ENCODE measurements at places on chromosomes 12 and 14.

- no peak for DNase-seq
- no peak overlapping the region for H3K4me3 ChIP-seq
- H3K27ac ChIP-seq, result no peak overlapping the region
- H3K36me3 ChIP-seq, result no peaks in the 10 kb centered on the region
- H3K27me3 ChIP-seq, result no peaks in the 10 kb centered on the region
- H3K4me1 ChIP-seq, result no peaks in the 10 kb centered on the region
Observed at GRCh38 chr12:91098941-91099340, 12.4 kb downstream of the LUM start.

- no peak overlapping the region for H3K4me3 ChIP-seq
- H3K36me3 ChIP-seq, result no peaks in the 10 kb centered on the region
- no peak for DNase-seq
- peaks cover 45% of the 10 kb centered on the region for H3K27me3 ChIP-seq
- H3K27ac ChIP-seq, result no peak overlapping the region
Observed at GRCh38 chr14:30855345-30856037, 18.9 kb upstream of the COCH start.

- H3K4me1 ChIP-seq, result peaks cover 60% of the 10 kb centered on the region
- no peaks in the 10 kb centered on the region for H3K27me3 ChIP-seq
- DNase-seq, result no peak
- no peaks in the 10 kb centered on the region for H3K36me3 ChIP-seq
Observed at GRCh38 chr12:104575442-104576186, 118.9 kb downstream of the CHST11 start.

GRCh38 chr12:52579468-52580465, 6.1 kb upstream of the KRT74 start:
- no peak overlapping the region for H3K27ac ChIP-seq
- H3K4me3 ChIP-seq, result no peak overlapping the region
- H3K4me1 ChIP-seq, result peaks cover 37% of the 10 kb centered on the region
- peaks cover 40% of the 10 kb centered on the region for H3K27me3 ChIP-seq
- no peak for DNase-seq

DNA sequence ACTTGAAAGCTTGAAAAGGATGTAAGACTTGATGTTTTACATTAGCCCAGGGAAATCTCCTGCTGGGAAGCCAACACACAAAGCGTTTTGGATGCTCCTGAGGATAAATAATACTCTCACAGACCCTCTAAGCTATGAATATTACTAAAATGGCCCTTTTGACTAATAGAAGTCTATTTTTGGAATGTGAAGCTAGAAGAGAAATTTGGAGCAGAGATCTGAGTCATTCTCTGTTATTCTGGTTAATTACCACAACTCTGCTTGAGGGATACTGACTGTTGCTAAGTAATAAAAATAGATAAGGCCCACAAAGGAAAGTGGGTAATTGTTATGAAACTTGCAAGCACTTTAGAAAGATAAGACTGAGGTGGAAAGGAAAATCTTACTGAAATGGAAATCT, 346.2 kb upstream of the STXBP6 start:
- no peak for DNase-seq
- H3K36me3 ChIP-seq, result no peaks in the 10 kb centered on the region
- no peak overlapping the region for H3K27ac ChIP-seq
- H3K4me1 ChIP-seq, result no peaks in the 10 kb centered on the region

- H3K4me3 ChIP-seq, result no peak overlapping the region
- no peaks in the 10 kb centered on the region for H3K36me3 ChIP-seq
- no peaks in the 10 kb centered on the region for H3K4me1 ChIP-seq
- no peak for DNase-seq
Observed at GRCh38 chr12:67382241-67382871, 113.2 kb downstream of the CAND1 start.

GRCh38 chr12:109610523-109610922, 36.9 kb downstream of the MVK start:
- H3K36me3 ChIP-seq, result no peaks in the 10 kb centered on the region
- peaks cover 81% of the 10 kb centered on the region for H3K27me3 ChIP-seq
- no peak overlapping the region for H3K4me3 ChIP-seq
- DNase-seq, result no peak
- H3K27ac ChIP-seq, result no peak overlapping the region

DNA sequence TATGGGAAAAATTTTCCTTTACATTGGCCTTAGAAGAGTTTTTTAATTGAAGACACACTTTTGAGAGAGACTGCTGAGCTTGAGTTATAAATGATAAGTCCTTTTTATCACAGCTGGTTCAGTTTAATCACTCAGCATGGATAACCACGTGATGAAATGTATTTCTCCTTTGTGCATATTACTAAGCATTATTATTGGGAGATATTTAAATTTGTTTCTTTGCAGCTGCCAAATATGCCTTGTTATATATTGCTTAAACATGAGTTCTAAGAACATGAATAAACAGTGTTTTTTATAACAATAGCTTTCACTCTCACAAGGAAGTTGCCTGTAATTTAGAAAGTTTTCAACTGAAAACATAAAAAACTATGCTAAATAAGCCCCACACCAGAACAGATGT, 293.5 kb upstream of the LRFN5 start:
- no peaks in the 10 kb centered on the region for H3K27me3 ChIP-seq
- H3K36me3 ChIP-seq, result no peaks in the 10 kb centered on the region
- DNase-seq, result no peak
- no peak overlapping the region for H3K27ac ChIP-seq

GRCh38 chr12:89217472-89217871, 134.8 kb downstream of the DUSP6 start:
- H3K4me1 ChIP-seq, result no peaks in the 10 kb centered on the region
- no peak overlapping the region for H3K27ac ChIP-seq
- H3K4me3 ChIP-seq, result no peak overlapping the region
- no peaks in the 10 kb centered on the region for H3K27me3 ChIP-seq

DNA sequence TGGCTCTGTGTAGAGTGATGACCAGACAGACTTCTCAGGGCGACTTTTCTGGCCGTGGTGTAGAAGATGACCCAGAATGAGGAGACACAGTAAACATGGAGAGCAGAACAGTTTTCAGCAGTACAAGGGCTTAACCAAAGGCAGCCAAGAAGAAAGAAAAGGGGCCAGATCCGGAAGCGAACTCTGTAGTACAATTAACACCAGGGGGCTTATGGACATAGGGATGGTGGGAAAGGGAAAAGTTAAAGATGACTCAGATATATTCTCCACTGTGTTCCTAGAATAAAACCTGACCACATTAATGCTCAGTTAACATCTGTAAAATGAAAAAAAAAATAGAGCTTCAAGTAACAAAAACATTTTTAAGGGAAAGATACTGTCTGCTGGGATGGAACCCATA, 60.2 kb downstream of the LGR5 start:
- no peaks in the 10 kb centered on the region for H3K36me3 ChIP-seq
- no peak overlapping the region for H3K4me3 ChIP-seq
- no peaks in the 10 kb centered on the region for H3K27me3 ChIP-seq
- no peak overlapping the region for H3K27ac ChIP-seq
- no peak for DNase-seq

- no peak overlapping the region for H3K27ac ChIP-seq
- peaks cover 71% of the 10 kb centered on the region for H3K27me3 ChIP-seq
- peak; percentile 15 for DNase-seq
- peaks cover 5% of the 10 kb centered on the region for H3K36me3 ChIP-seq
- H3K4me1 ChIP-seq, result peaks cover 7% of the 10 kb centered on the region
Observed at GRCh38 chr12:27969624-27970400, 2.7 kb downstream of the PTHLH start.

DNA sequence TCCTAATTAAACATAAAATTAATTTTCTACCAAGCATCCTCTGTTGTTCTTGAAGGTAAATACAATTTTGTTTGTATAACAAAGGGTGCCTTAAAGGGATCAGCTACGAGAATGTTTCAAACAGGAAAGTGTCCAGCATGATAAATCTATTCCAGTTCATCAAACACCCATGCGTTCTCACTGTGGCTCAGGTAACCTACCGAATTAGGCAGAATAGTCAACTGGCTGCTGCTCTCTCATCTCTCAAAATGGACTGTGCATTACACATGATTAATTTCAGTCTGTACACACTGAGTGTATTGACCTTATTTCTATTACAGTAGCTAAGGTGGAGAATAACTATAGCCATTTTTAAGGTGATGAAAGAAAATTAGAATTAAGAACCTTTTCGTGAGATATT, 127.5 kb upstream of the RMST start:
- no peak overlapping the region for H3K4me3 ChIP-seq
- no peak overlapping the region for H3K27ac ChIP-seq
- no peaks in the 10 kb centered on the region for H3K4me1 ChIP-seq
- H3K27me3 ChIP-seq, result peaks cover 19% of the 10 kb centered on the region
- no peaks in the 10 kb centered on the region for H3K36me3 ChIP-seq

DNA sequence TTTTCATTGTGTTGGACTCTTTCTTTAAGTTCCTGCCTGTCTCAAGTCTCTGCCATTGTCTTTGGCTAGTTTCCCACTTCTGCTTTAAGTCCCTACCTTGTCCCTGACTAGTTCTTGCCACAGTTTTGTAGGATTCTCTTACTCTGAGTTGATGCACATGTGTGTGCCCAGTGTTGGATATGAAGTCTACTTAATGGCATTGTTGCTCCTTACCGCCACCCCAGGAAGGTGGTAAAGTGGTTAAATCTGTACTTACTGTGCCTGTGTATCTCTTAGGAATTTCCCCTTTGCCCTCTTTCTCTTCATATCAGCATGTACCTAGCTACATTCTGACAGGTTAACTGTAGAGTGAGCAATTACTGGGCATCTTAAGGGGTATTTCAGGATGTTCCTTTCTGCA, 227.1 kb downstream of the NUBPL start:
- H3K4me1 ChIP-seq, result no peaks in the 10 kb centered on the region
- H3K4me3 ChIP-seq, result no peak overlapping the region
- no peak for DNase-seq

DNA sequence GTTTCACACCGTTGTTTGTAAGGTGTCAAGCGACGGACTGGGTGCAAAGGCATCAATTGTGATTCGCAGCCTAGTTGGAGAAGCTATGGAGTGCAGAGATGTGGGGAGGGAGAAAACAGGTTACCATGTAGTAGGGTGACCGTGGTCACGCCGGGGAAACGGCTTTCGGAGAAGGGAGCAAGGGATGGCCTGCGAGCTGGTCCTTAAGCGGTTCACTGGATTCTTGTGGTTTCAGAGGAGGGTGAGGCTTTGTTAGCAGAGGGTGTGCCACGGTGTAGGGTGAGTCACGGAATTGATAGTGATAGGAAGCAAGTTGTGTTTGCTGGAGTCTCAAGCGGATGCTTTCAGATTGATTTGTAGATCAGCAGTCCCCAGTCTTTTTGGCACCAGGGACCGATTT, 2.3 kb downstream of the PIWIL1 start:
- H3K27me3 ChIP-seq, result peaks cover 14% of the 10 kb centered on the region
- H3K36me3 ChIP-seq, result no peaks in the 10 kb centered on the region
- H3K4me1 ChIP-seq, result peaks cover under 1% of the 10 kb centered on the region

DNA sequence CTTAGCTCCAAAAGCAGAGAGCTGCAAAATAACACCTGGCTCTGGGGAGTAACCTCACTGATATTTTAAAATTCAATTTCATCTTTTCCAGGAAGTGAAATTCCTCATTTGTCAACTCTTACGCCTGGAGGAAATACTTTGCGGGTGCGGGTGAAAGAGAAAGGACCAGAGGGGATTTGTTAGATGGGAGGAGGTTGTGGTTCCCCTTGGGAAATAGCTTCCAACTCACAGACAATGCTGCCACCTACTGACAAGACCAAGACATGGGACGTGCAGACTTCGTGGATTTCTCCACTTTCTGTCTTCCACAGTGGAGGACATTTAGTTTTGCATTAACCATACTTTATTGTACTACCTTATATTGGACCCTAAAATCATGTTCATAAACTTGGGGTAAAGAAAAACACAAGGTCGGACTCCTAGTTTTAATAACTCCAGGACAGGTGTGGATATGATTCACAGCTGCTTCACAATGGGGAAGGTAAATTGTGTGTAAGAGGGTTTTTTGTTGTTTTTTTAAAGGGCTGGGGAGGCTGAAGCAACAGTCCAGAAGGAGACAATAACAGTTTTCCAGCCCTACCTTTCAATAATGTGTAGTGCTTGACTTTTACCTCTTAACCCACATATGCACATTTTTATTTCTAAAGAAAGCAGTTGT, 10.8 kb downstream of the FBXL14 start:
- H3K4me1 ChIP-seq, result peaks cover 14% of the 10 kb centered on the region
- H3K27me3 ChIP-seq, result no peaks in the 10 kb centered on the region
- DNase-seq, result peak; percentile 63
- H3K27ac ChIP-seq, result peak overlapping the region; percentile 69
- H3K4me3 ChIP-seq, result no peak overlapping the region
- peaks cover 19% of the 10 kb centered on the region for H3K36me3 ChIP-seq

DNA sequence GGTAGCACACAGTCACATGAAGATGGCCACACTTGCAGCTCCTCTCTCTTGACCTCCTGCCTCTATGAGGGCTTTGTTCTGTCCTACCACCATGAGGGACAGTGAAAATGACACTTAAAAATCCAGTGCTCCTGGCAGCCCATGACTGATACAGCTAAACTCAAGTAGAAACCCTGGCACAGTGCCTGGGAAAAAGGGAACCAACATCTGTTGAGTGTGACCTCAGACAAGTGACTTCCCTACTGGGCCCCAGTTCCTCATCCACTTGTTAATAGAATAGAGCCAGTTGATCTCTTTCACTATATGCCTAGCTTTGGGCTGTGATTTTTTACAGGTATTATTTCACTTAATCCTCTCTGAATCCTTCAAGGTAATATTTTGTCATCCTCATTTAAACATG, 4.8 kb downstream of the GUCY2C start:
- DNase-seq, result no peak
- H3K4me1 ChIP-seq, result no peaks in the 10 kb centered on the region
- H3K4me3 ChIP-seq, result no peak overlapping the region

DNA sequence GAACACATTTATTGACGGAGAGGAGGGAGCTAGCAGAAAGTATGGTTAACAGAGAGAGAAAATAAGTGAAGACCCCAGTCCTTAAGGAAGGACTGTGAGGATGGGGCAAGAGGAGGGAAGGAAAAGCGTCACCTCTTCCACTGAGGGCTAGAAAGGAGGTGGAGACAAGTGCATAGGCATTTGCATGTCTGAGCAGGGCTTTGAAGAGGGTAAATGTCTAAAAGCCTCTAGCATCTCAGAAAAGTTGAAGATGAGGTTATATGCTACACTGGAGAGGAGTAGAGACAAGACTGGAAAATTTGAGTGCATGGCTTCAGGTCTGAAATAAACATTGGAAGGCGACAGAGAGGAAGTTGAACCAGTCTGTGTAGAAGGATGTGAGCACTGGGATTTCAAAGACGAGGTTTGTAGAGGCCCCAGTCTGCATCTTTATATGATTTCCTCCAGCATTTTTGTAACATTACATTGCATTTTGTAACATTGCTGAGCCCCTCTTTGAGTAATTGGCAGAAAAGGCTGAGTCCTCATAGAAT, 98.5 kb upstream of the IFNG-AS1 start:
- no peaks in the 10 kb centered on the region for H3K36me3 ChIP-seq
- peaks cover 6% of the 10 kb centered on the region for H3K27me3 ChIP-seq
- DNase-seq, result no peak
- H3K4me1 ChIP-seq, result peaks cover 10% of the 10 kb centered on the region
- H3K27ac ChIP-seq, result no peak overlapping the region

DNA sequence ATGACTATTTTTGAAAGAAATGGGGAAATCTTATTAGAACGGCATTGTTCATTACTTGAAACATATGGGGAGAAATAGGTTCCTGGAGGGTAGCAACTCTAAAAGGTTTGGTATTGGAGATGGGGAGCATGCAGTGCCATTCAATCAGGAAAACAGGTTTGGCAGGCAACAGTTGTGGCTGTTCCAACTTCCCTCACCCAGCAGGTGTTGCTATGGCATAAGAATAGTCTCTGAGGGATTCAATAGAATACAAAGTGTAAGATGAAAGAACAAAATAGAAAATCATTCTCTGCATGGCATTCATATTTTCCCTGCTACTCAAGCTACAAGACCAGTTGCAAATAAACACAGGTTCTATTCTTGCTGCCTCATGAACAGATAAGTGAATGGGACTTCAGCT, 393.3 kb upstream of the RPL10L start:
- no peak overlapping the region for H3K4me3 ChIP-seq
- H3K27ac ChIP-seq, result no peak overlapping the region
- no peaks in the 10 kb centered on the region for H3K27me3 ChIP-seq
- no peak for DNase-seq
- H3K4me1 ChIP-seq, result no peaks in the 10 kb centered on the region
